ENCODE measurements at places on chromosomes 16 and 17.
A peak's percentile ranks its signal among the peaks of the same experiment; 100 is the strongest.

- no peak for DNase-seq
Measured at GRCh38 chr16:17377360-17378324, 93.1 kb downstream of the XYLT1 start.

GRCh38 chr16:56953006-56953405 lies 8.7 kb upstream of the CETP start:
- no peak for DNase-seq

- peak; percentile 51 for DNase-seq
Measured at GRCh38 chr17:740240-741017, 8.0 kb downstream of the TLCD3A start.

- no peak for DNase-seq
Measured at GRCh38 chr17:75550139-75550465, 24.6 kb downstream of the LLGL2 start.

DNA sequence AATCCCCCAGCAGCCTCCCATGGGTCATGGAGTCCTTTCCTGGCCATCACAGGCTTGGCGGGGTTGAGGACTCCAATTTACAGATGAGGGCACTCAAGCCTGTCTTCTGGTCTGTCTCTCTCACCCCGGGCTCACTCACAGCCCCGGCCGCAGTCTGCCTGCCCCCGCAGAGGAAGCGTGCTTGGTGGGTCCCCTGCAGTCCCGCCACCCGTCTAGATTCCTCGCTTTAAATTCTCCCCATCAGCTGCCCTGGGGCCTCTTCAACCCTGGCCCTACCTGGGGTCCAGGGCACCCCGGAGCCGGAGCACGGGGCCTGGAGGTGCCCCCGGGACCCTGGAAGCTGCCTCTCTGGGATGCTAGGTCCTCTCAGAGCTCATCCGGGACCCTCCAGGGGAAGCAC lies 92.9 kb downstream of the ENGASE start:
- no peak for DNase-seq

- DNase-seq, result no peak
Measured at GRCh38 chr16:1097800-1098199, 1.8 kb upstream of the C1QTNF8 start.

- DNase-seq, result no peak
Measured at GRCh38 chr17:63458478-63458877, 12.4 kb upstream of the CYB561 start.

DNA sequence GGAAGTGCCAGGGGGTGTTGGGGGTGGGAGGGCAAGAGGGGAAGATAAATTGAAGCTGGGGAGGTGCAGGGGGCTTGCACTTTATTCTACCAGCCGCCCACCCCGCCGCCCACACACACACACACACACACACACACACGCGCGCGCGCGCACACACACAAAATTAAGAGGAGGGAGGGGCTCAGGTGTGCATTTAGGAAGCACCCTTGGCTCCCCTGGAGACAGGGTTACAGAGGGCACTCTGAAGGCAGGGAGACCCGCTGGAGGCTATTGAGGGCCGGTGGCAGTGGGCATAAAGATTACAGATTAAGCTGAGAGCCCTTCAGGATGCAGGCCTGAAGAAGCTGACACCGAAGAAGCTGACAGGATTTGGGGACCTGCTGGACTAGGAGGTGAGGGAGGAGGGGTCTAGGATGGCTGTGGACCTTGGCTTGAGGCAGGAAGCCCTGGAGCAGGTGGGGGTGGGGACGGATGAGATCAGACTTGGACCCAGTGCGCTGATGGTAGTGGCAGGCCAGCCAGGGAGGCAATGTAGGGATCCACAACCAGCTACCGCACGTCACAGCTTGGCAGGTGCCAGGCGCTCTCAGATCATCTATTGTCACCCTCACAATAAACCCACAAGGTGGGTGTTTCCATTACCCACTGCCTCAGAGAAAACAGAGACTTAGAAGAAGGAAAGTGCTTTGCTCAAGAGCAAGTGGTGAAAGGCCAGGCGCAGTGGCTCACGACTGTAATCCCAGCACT lies 772 bp upstream of the SAMD14 start:
- peak; percentile 30 for DNase-seq

GRCh38 chr17:62676952-62677596 lies 49.6 kb downstream of the MRC2 start:
- no peak for DNase-seq

GRCh38 chr16:2500918-2501750 lies 12.6 kb upstream of the ATP6V0C start:
- peak; percentile 84 for DNase-seq

DNA sequence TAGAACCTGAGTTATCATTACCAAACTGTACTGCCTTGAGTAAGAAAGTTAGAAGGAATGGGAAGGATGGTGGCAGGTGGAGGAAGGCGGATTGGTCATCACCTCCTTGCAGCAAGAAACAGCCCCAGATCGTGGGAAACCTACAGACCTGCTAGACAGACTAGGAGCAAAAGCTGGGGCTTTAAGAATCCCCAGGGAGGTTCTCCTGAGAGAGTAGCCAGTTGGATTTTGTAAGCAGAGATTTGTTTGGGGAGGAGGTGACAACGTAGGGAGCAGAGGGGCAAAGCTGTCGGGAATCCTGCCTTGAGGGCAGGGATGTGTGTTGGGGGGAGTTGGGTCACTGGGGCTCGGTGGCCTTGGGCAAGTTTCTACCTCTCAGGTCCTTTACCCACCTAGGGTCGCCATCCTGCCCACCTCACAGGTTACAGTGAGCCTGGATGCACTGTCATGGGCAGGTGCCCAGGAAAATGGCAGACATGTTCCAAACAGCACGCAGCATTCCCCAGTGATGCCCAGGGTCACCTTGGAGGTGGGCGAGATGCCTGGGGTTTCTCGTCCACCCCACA lies 49.2 kb upstream of the STH start:
- DNase-seq, result no peak

- DNase-seq, result peak; percentile 24
Measured at GRCh38 chr17:78798695-78799559, 16.9 kb upstream of the CYTH1 start.

DNA sequence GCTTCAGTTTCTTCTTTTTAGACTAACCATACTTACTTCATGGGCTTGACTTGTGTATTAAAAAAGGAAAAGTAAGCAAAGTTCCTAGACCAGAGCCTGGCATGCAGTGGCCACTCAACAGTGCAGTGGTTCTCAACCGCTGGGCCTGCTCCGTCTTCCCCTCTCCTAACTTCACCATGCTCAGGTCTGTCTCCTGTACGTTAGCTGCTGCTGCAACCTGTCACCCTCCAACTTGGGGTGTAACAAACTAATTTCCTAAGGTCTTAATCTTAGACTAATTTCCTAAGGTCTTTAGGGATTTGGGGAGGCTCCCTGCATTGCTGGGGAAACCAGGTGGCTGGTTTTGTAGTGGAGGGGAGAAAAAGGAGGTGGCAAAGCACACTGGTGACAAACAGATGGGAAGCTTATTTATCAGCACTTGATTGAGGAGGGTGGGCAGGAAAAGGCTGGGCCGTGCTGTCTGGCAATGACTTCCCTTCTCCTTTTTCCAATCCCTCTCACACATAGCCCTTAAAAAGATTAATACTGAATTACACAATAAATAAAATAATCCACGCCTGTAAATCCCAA lies 2.2 kb upstream of the ARL4D start:
- no peak for DNase-seq

GRCh38 chr16:28293601-28293960 lies 1.3 kb downstream of the SBK1 start:
- DNase-seq, result no peak

- no peak for DNase-seq
Measured at GRCh38 chr16:2404099-2404498, 25.1 kb upstream of the CCNF start.

GRCh38 chr16:11396241-11397048 lies 51.2 kb downstream of the RMI2 start:
- DNase-seq, result peak; percentile 78

GRCh38 chr17:57663326-57664070 lies 81.6 kb downstream of the CCDC182 start:
- no peak for DNase-seq

DNA sequence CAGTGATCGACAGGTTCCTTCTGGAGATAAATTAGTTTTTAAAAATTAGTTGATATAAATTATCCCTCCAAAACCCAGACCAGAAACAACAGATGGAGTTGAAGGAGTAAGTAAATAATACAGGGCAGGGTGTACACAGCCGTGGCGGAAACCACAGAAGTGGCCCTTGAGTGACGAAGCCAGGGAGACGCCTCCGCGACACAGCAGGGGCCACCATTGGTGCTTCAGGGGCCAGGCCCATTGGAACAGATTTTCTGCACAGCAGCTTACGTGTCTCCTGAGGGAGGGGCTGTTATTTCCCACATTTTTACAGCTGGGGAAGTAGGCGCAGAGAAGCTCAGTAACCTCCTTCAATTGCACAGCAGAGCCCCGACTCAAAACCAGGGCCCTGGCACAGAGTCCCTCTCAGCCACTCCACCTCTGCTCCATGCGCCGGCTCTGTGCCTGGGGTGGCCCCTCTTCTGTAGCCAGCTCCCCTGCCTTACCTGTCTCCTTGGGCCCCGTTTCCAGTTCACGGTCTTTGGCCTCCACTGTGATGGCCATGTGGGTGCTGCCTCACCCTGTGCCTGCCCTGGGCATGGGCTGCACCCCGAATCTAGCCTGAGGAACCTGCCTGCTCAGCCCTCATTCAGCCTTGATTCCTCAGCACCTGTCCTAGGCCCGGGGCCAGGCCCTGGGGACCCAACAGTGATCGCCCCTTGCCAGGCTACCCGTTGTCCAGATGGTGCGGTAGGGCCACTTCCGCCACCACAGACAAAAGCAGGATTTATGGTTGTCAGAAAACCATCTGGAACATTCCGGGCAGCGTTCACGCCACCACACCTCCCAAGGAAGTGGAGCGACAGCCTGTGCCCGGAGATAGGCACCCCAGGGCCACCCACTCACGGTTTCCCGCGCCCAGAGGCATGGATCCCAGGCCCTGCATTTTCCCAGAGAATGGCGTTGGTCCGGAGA lies 128.5 kb upstream of the GSE1 start:
- no peak for DNase-seq

GRCh38 chr17:74759243-74759801 lies 10.9 kb downstream of the NHERF1 start:
- DNase-seq, result peak; percentile 60

DNA sequence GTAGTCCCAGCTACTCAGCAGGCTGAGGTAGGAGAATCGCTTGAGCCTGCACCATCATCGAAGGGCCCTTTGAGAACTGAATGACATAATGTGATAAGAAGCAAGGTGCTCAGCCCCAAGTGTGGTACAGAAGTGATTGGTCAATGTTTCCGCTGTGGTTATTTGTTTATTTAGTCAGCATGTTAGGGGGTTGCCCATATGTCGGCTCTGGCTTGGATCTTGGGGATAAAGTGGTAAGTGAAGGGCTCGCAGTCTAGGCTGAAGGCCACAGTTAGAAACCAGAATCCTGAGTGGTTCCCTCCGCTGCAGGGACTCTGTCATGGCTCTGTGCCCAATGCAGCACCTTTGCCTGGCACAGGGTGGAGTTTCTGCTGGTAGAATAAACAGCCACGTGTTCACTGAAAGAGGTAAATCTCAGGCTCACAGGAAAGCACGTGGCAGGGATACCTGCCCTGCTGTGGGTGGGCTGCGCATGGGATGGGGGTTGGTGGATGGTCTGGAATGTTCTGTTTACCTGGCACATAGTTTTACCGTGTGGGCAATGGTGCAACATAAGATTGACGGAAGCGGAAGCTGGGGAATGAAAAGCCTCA lies 35.4 kb downstream of the SYT17 start:
- DNase-seq, result no peak

DNA sequence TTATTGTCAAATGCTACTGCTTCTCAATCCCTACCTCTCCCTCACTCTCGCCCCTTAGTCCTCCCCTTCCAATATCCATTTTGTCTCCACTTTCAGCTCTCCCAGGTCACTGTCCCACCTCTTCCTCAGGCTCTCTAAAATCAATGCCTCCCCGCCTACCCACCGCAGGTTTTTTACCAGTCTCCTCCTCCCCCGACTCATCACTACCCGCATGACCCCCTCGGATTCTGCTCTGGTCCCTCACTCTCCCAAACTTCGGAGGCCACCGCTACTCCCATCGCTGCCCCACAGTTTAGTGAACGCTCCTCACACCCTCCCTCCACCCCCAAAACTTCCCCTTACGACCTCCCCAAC lies 513 bp downstream of the CRLF3 start:
- peak; percentile 57 for DNase-seq

GRCh38 chr16:49437344-49437743 lies 63.7 kb downstream of the C16orf78 start:
- no peak for DNase-seq

DNA sequence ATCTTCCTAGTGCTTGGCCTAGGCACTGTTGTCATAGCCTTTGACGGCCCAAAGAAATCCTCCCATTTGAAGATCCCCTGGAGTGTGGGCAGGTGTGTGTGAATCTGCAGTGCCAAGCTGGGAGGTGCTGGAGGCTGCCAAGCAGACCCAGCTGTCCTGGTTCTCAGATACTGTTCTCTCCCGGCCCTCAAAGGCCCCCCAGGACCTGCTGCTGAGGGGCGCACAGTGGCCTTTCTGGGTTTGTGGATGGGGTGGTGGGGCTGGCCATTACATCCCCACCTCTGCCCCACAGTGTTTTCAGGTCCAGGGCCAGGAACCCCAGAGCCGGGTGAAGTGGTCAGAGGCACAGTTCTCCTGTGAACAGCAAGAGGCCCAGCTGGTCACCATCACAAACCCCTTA lies 60.5 kb downstream of the MRC2 start:
- no peak for DNase-seq

GRCh38 chr16:57316390-57317017 lies 32.0 kb upstream of the PLLP start:
- DNase-seq, result no peak

- DNase-seq, result no peak
Measured at GRCh38 chr17:73309727-73310596, 1.8 kb downstream of the CDC42EP4 start.

DNA sequence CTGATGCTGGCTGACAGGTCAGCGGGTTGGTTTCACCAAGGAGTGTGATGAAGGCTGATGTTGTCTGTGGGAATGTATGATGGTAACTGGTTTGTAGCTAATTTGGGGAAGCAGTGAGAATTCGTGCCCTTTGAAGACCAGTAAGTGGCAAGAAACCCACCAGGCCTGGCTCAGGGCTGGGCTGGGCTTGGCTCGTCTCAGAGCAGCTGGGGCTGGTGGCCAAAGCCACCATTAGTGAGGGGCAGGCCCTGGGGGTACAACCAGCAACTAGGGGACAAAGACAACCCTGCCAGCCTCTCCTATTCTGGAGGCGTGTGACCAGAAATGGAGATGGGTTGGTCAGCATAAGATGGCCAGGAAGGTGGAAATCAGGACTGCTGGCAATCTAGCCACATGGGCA lies 13.0 kb upstream of the STH start:
- no peak for DNase-seq

DNA sequence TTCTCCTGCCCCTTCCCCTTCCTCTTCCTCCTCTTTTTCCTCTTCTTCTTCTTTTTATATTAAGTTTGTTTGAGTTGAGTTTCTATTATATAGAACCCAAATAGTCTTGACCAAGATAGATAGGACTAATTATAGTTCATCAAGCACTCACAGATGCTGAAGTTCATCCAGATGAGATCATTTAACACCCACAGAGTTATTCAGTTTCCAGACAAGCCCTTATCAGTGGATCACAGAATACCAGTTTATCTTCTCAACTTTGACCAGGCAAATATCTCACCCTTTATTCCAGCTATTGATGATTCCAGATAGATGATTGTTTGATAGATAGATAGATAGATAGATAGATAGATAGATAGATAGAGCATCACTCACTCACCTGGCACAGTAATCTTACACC lies 87.5 kb downstream of the AXIN2 start:
- no peak for DNase-seq

- DNase-seq, result no peak
Measured at GRCh38 chr17:69489313-69489712, 74.8 kb downstream of the MAP2K6 start.

GRCh38 chr17:51425773-51426172 lies 165.4 kb downstream of the UTP18 start:
- DNase-seq, result no peak

GRCh38 chr16:74455619-74456289 lies 34.5 kb upstream of the CLEC18B start:
- DNase-seq, result no peak

All from stimulated activated CD4-positive, alpha-beta T cell treated with anti-CD3 and anti-CD28 coated beads, Interleukin-15, amount 100 ng/mL, for 24 hours (primary cell).